ACHN (cell line): ENCODE measurements at places on chromosomes 5 and 9.
A peak's percentile ranks its signal among the peaks of the same experiment; 100 is the strongest.

- no peak for DNase-seq
These were observed 95.0 kb downstream of the KIAA1958 start for GRCh38 chr9:112581469-112582176.

GRCh38 chr9:28234133-28234893 lies 661.0 kb upstream of the C9orf72 start:
- DNase-seq: no peak

DNA sequence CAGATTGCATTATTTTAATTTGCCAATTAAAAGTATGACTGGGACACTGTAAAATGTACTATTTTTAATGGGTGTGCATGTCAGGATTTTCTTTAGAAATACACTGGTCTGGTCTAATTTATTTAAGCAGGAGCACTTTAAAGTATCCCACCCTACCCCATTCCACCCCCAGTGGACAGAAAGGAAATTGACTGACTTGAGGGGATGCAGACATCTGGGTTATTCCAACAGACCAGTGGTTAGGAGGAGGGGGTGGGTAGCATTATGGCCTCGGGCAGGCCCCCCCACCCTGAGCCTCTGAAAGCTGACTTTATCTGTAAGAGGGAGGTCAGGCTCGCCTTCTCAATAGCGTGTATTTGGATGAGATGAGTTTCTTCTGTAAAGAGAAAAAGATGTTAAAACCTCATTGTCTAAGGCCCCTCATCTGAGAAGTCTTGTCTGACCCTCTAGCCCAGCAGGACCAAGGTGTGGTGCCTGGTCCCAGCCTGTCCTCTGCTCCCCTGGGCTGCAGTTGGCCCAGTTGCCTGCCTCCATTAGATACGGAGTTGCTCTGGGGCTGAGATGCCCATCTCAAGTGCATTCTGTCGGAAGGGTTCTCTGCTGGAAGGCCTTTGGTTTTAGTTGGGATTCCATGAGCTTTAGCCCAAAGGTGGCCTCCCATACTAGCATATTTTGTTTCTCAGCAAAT lies 4.4 kb downstream of the HNRNPAB start:
- DNase-seq: no peak

GRCh38 chr9:38662763-38663593 lies 42.6 kb upstream of the ANKRD18A start:
- DNase-seq: no peak

- DNase-seq: no peak
These were observed 69.1 kb upstream of the TJP2 start for GRCh38 chr9:69104830-69105527.

DNA sequence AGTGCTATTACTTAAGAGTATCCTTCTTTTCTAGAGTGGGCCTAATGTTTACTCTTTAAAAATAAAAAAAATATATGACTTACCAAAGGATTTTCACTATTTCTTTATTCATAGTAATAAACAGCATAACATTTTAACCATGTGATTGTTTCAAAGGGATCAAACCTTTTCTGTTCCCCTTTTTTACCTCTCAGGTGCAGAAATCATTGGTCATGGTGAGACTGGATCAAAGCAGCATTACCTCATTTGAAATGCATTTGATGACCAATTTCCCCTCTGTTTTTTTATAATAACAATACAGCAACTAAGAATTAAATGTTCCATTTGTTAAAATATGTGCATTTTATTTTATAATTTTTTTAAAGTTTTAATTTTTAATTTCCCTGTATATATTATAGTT lies 598.0 kb upstream of the RGMB start:
- no peak for DNase-seq

DNA sequence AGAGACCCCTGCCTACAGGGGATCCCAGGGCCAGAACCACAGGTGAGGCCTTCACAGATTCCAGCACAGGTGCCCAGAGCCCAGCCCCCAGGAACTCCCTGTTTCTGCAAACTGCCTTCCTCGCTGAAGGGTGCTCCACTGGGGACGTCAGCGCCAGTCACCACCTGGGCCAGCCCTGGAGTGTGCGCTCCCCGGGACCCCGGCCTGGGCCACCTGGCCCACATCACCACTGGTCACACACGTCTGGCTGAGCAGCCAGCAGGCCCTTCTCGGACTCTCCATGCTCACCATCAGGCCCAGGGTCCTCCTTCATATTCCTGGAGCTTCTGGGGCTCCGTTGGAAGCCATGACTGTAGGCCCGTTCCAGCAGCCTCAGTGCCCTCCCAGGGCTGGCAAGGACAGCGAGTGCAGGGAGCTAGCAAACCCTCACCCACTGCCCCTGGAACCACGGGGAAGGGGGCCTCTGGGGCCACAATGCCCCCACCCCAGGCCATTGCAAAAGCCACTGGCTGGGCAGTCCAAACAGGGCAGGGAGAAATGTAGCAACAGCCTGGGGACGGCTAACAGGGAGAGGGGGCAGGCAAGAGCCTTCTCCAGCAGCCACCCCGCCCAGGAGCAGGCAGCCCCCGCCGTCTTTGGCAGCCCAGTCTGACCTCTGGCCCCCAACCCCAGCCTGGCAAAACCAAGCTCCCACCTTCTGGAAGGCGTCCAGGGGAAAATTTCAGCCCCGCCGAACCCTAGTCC lies 1.3 kb downstream of the AGPAT2 start:
- DNase-seq: no peak

GRCh38 chr9:76808636-76809035 lies 44.4 kb downstream of the PCA3 start:
- DNase-seq: no peak

DNA sequence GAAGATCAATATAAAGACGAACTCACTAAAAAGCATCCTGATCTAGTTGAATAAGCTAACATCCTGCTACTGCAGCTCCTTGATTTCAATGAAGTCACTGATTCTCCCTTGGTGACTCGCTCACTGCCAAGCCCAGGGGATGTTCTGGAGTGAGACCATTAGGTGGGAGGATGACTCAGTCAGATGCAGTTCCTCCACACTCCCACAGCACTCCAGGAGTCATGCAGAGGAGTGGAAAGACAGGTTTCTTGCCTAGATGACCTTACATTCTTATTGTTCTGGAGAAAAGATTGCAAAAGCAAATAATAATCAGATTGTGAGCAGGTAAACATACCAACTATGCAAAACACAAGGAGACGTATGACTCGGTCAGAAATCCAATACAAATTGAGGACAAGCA lies 15.3 kb downstream of the GCNT4 start:
- DNase-seq: peak; percentile 65

DNA sequence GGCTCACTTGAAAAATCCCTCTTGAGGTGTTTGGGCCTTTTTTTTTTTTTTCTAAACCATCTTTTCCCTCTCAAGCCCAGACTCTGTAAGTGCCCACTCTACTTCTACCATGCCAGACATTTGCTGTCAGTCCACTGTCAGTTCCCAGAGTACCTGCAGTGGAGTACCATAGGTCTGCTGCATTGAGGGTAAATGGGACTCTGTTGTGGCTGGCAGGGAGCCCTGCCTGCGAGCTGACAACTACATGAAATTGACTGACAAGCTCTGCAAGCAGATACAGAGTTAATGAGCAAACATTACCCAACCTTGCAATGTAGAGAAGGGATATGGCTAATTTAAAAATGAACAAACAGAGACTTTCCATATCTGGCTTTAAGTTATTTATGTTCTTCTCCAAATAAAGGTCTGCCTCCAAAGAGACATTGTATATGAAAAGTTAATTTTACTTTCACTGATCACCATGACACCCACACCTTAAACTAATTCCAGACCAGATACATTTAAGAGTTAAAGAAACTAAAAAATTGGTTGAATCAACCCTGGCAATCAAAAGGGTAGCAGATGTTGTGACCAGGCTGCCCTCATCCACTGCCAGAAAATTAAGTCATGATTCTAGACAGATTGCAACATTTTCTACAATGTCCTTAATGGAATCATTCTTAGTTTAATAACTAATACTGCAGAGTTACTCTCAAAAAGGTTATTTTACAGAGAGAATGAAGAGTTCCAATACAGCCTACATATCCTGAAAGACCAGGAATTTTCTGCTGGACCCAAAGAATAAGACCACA lies 100.4 kb upstream of the PAM start:
- no peak for DNase-seq

GRCh38 chr5:155878991-155879575 lies 447.9 kb upstream of the SGCD start:
- DNase-seq: no peak

DNA sequence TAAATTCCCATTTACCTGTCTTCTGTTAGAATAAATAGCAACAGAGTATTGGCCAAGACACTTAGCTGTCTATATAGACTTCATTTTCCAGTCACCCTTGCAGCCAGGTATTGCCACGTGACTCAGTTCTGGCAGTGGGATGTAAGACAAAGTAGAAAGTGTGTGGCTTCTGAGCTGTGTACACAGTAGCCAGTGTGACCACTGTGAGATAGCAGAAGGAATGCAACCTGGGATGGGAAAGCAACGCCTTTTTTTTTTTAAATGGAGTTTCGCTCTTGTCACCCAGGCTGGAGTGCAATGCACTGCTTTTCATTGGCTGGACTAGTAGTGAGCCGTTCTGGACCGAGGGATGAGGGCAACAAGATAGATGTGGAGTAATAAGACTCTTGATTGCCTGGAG lies 64.5 kb upstream of the UBTD2 start:
- no peak for DNase-seq

DNA sequence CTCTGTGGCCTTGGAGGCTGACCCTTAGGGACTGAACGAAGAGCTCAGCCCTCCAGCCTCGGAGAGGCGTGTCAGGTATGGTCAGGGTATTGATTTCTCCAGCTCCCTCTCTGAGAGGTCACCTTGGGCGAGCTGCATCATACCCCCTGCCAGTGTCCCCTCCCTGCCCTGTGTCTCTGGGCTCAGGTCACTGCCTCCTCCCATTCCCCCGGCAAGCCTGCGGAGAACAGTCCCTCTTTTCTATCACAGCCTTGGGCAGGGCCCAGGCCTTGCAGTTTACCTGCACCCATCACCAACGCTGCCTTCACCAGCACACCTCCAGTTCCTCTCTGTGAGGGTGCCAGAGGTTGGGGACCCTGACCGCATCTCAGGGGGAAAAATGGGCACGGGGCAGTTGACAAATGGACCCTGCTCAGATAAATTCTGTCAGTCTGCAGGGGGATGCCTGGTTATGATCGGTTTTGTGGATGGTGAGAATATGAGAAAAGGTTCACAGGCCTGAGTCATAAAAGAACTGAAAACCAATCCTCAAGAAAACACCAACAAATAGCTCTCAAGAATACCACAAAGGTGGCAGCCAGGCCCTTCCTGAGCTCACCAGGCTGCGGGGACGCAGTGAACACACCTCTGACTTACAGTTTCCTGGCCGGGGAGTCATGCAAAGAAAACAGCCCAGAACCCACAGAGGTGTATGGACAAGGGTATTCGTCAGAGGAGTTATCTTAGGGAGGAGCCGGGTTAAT lies 24.7 kb upstream of the RXRA start:
- DNase-seq: no peak

- DNase-seq: no peak
These were observed 165.0 kb upstream of the MPDZ start for GRCh38 chr9:13444245-13445102.

- DNase-seq: no peak
These were observed 38.2 kb upstream of the SEMA4D start for GRCh38 chr9:89536145-89536574.

- peak; percentile 55 for DNase-seq
These were observed 1.2 kb upstream of the MEGF9 start for GRCh38 chr9:120715389-120715924.

GRCh38 chr5:146548781-146549449 lies 32.9 kb upstream of the GPR151 start:
- DNase-seq: no peak

GRCh38 chr9:71270554-71270953 lies 149.1 kb upstream of the TRPM3 start:
- no peak for DNase-seq

DNA sequence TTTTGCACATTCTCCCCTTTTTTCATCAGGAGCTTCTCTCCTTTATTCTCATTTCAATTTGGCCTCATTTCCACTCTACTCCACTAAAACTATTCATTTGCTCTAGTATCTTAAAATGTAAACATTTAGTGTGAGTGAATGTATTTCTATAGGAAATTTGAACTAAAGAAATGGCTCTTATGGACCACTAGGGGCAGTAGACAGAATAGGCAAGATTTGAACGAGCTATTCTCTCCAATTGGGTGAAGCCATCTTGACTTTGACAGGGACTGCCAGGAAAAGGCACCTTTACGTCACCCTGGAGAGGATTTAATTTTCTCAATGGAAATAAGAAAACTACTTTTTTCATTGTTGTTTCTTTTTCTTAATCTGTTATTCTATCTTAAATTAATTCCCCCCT lies 666.3 kb downstream of the DNAH5 start:
- peak; percentile 11 for DNase-seq

DNA sequence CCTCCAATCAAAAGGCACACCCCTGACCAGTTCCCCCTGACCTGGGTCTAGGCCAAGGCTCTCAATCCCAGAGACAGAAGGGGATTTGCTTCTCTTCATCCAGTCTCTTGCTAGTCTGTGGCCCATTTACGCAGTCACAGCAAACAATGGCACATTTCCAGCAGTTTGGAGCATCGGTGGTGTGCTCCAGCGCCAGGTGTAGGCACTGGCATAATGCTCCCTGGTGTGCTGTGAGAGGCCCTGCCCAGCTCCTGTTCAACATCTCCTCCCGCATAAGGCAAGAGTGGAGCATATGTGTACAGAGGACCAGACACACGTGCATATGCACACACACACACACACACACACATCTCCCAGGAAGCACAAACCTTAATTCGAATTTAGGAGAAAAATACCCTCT lies 79.5 kb upstream of the ERCC6L2 start:
- DNase-seq: no peak

- no peak for DNase-seq
These were observed 19.8 kb downstream of the NSA2 start for GRCh38 chr5:74786851-74787250.

- DNase-seq: no peak
These were observed 10.0 kb upstream of the CRB2 start for GRCh38 chr9:123346026-123346425.

- DNase-seq: no peak
These were observed 71.2 kb downstream of the CWC27 start for GRCh38 chr5:64839936-64840335.

DNA sequence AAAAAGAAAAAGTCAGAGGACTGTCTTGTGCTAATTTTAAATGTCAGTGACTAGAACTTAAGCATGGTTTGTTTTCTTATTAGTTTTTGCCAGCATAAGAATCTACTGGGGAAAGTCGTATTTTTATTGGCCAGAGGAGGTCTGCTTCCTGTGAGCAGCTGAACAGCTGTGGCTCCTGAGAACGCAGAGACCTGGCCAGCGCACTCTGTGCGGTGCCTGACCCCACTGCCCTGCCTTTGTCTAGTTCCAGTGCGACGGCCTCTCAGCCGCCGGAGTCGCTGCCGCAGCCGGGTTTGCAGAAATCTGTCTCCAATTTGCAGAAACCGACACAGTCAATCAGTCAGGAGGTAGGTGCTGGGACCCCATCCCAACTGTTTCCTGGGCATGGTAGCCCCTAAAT lies 42.5 kb downstream of the PRRC2B start:
- no peak for DNase-seq
